ENCODE measurements at places on chromosomes 13 and 19.
A peak's percentile ranks its signal among the peaks of the same experiment; 100 is the strongest.

DNA sequence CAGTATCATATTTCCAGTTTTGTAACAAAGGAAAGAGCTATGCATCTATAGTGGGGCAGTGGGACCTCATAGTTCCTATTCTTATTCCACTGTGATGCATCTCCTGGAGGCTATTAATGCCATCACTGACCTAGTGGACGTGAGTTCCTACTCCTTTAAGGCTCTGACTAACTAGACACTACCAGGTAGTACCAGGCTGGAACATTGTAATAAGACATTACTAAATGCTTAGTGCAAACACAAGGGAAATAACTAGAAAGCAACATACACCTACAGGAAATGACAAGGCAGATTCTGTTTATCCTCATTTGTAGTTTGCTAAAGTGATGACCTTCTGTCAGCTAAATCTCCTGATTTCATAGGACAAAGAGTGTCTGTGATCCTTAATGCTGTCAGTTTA, 192.5 kb downstream of the POSTN start:
- no peak for DNase-seq

- DNase-seq, result peak; percentile 45
Observed at GRCh38 chr13:113545931-113546516, 38.5 kb upstream of the TFDP1 start.

- no peak for DNase-seq
Observed at GRCh38 chr19:58521651-58522050, 2.0 kb upstream of the ZBTB45 start.

GRCh38 chr19:46287585-46287984, 9.3 kb upstream of the HIF3A start:
- DNase-seq, result no peak

GRCh38 chr13:79740991-79741390, 260.0 kb downstream of the NDFIP2 start:
- DNase-seq, result no peak

GRCh38 chr19:13118424-13119193, 545 bp downstream of the NACC1 start:
- DNase-seq, result peak; percentile 70

DNA sequence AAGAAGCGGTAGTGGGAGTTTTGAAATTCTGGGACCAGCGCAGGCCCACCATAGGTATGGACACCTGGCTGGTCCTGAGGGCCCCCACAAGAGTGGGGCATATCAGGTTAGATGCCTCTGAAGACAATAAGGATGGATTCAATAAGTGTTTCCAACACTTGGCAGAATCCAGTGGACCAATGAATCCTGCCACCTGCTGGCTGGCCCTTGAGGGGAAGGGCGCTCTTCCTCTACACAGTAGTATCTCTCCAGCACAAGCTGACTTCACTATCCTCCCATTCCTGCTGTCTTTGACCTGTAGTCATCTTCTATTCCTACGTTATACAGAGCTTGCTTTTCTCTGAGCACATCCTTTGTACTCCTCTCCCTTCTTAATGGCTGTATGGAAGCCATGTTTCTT, 199.7 kb upstream of the TSHZ3 start:
- DNase-seq, result no peak

- DNase-seq, result no peak
Observed at GRCh38 chr19:45576682-45577081, 7.9 kb downstream of the OPA3 start.

- no peak for DNase-seq
Observed at GRCh38 chr13:77535448-77535847, at the start of gene SCEL. Gene SCEL (plus strand): TSS chr13:77535706. CDS start chr13:77555876, 20,170 bp downstream.

GRCh38 chr13:30004204-30004603, 153.8 kb upstream of the UBL3 start:
- no peak for DNase-seq

DNA sequence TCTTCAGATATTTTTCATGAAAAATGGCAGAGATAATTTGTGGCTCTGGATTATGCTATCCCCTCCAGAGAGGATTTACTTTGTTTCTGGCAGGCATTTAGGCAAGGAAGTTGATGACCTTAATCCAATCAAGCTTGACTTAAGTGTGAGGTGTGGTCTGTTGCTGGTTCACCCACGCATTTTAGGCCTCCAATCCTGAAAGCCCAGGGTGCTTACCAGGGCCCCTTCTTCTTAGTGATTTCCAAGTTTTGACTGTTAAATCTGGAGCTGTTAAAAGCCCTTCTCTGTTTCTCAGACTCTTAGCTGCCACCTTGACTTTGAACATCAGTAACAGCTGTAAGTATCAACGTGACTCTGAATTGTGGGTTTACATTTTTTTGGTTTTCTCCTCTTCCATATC, 161.8 kb downstream of the DNAJC15 start:
- no peak for DNase-seq

DNA sequence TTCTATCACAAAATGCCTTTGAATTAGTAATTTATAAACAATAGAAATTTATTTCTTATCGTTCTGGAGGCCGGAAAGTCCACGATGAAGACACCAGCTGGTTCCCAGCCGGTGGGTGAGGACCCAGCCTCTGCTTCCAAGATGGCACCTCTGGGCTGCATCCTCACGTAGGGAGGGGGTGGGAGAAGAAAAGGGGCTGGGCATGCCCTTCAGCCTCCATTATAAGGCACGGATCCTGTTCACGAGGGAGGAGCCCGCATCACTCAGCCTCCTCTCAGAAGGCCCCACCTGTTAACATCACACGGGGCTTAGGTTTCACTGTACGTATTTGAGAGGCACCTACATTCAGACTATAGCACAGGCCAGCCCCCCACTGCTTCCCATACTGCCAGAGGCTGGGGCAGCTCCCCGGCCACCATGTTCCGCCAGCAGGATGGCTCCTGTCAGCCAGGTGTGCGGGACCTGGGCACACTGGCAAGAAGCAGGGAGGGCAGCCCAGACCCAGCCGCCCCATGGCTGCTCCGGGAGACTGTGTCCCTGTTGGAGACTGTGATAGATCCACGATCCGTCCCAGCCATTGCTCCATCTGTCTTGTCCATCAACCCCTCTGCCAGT, 131.6 kb downstream of the SOX1 start:
- no peak for DNase-seq

DNA sequence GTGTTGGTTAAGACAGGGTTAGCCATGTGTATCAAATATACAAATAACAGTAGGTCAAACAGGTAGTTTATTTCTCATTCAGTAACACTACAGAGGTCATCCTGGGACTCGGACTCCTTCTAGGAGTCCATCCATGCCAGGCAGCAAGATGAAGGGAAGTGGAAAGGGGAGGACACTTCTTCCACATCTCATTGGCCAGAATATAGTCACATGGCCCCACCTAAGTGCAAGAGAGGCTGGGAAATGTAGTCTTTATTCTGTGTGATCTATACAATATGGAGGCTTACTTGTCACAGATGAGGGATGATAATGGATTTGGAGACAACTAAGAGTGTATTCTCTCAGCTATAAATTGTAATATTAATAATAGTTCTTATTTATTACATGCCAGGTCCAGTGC, 31.1 kb downstream of the RDH8 start:
- DNase-seq, result no peak

DNA sequence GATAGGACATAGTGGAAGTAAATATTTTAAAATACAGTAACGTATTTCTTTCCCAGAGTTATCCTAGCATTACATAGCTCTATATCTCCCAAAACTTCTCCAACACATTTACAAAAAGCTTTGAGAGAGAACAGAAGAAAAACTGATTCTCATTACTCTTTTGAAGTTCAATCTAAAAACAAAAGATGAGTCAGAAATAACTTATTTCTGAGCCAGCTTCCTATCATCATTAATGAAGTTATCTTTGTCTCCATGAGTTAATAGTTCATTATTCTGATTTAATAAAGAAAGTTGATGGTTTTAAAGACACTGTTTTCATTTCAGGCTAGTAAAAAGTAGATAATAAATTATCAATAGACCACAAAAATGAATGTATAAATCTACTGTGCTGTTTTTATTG, 446.7 kb upstream of the SPRY2 start:
- no peak for DNase-seq

GRCh38 chr19:40774916-40775631, at the start of gene MIA:
Gene MIA (plus strand): TSS chr19:40775521. CDS start chr19:40775543, 22 bp downstream.
- DNase-seq, result peak; percentile 58

DNA sequence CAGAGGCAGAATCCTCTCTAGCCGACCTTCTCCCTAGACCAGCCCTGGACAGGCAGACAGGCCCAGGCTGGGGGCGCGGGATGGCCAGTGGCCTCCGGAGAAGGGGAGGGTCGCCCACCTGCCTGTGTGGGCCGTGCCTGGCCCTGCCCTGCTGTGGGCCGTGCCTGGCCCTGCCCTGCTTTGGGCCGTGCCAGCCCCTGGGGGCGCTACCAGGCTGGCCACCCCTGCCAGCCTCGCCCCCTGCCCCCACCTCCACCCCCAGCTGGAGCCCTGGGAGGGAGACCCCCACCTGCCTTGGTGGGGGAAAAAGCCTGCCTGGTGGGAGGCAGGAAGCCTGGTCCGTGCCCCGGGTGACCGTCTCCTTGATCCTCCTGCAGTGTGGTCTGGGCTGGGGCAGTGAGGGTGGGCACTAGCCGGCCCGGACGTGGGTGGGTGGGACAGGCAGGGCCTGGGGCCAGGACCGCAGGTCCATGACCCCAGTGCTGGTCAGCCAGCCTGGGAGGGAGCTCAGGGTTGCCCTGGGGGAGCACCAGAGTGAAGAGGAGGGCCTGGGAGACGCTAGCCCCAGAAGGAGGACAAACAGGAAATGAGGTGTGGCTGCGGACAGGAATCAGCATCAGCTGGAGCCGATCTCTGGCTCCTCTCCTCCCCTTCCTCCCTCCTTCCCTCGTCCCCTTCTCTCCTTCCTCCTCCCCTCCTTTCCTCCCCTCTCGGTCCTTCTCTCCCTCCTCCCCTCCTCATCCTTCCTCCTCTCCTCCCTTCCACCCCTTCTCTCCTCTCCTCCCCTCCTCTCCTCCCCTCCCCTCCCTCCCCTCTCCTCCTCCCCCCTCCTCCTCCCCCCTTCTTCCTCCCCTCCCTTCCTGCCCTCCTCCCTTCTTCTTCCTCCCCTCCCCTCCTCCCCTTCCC, 5.1 kb upstream of the MKNK2 start:
- DNase-seq, result peak; percentile 63
